ENCODE measurements at places on chromosomes 11 and 22. TPM values are rescaled to one million over a fixed set of nuclear protein-coding genes. Genes with fewer than 3 reads are reported as not detected.

GRCh38 chr11:44797886-44798606 is 71.3 kb downstream of the TSPAN18 start:
- DNase-seq, result no peak
- peaks cover under 1% of the 10 kb centered on the region for H3K27me3 ChIP-seq
- H3K4me1 ChIP-seq, result no peaks in the 10 kb centered on the region
- no peaks in the 10 kb centered on the region for H3K36me3 ChIP-seq
- no peak overlapping the region for H3K4me3 ChIP-seq
- H3K27ac ChIP-seq, result no peak overlapping the region

Gene SLC35E4
- 12.2 TPM for total RNA-seq

- H3K4me1 ChIP-seq, result peaks cover 12% of the 10 kb centered on the region
- DNase-seq, result no peak
- H3K27me3 ChIP-seq, result no peaks in the 10 kb centered on the region
- H3K4me3 ChIP-seq, result no peak overlapping the region
These were observed 43.9 kb downstream of the GAB2 start for GRCh38 chr11:78373689-78374088.

- no peak overlapping the region for H3K4me3 ChIP-seq
- no peaks in the 10 kb centered on the region for H3K36me3 ChIP-seq
- H3K4me1 ChIP-seq, result peaks cover 39% of the 10 kb centered on the region
- DNase-seq, result no peak
- peak overlapping the region; percentile 3 for H3K27ac ChIP-seq
These were observed 131.6 kb downstream of the MAML2 start for GRCh38 chr11:96211436-96211835.

DNA sequence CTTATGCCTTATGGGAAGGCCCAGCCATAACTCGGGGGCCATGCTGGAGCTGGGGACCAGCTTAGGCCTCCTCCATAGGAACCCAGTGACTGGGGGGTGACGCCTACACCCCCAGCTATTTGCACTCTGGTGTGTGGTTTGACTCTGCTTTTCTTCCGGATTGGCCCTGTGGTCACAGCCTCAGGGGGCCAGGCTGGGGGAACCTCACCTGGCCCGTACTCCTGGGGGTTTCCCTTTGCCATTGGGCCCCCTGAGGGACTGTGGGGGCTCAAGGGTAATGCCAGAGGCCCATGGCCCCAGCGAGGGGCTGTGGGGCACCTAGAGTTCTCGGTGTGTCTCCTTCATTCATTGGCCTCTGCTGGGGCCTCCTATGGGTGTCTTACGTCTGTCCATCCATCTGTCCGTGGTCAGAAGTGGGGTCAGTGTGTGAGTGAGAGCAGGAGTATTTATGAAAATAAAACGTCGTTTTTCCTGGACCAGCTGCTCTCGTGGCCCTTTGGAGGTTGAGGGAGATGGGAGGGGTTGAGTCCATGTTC is 6.3 kb upstream of the SH3BP1 start:
- H3K4me1 ChIP-seq, result peaks cover 23% of the 10 kb centered on the region
- no peaks in the 10 kb centered on the region for H3K36me3 ChIP-seq
- H3K27me3 ChIP-seq, result no peaks in the 10 kb centered on the region
- no peak for DNase-seq
- peak overlapping the region; percentile 75 for H3K27ac ChIP-seq
- H3K4me3 ChIP-seq, result no peak overlapping the region

Gene NLRP14
- total RNA-seq, result not detected

DNA sequence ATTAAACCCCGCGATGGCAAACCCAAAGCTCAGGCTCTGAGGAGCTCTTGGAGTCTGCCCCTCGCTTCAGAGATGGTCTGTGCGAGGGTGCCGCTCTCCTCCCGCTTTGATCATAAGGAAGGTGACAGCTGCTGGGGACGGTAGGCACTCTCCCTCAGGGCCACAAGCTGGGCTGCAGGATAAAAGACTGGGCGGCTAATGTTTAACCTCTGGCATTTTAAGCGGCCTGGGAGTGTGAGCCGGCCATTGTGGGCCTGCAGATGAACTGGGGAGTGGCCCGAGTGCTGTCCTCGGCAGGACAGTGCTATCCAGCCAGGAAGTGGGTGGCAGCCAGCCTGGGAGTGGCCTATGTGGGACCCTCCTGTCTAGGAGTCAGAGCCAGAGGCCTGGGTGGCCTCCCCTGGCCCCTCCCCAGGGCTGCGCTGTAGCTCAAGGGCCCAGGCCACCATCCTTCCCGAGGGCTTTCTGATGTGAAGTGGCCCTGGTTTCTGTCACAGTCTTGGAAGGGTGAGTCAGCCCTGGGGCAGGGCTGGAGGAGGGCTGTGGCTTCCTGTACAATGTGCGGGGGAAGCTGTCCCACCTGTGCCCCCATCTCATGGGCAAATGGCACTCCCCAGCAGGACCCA is 58.7 kb upstream of the PRODH start:
- H3K4me1 ChIP-seq, result no peaks in the 10 kb centered on the region
- H3K27me3 ChIP-seq, result peaks cover 9% of the 10 kb centered on the region
- no peak for DNase-seq
- no peak overlapping the region for H3K27ac ChIP-seq
- H3K4me3 ChIP-seq, result no peak overlapping the region
- H3K36me3 ChIP-seq, result no peaks in the 10 kb centered on the region

- no peak for DNase-seq
- H3K36me3 ChIP-seq, result no peaks in the 10 kb centered on the region
- no peak overlapping the region for H3K4me3 ChIP-seq
- H3K27ac ChIP-seq, result no peak overlapping the region
These were observed 2.5 kb downstream of the KCNJ4 start for GRCh38 chr22:38452373-38453065.

- no peaks in the 10 kb centered on the region for H3K27me3 ChIP-seq
- peak; percentile 83 for DNase-seq
- peak overlapping the region; percentile 57 for H3K4me3 ChIP-seq
- H3K27ac ChIP-seq, result peak overlapping the region; percentile 84
- peaks cover 79% of the 10 kb centered on the region for H3K4me1 ChIP-seq
- H3K36me3 ChIP-seq, result no peaks in the 10 kb centered on the region
These were observed 113.8 kb downstream of the RBFOX2 start for GRCh38 chr22:35914665-35915476.

GRCh38 chr11:88146106-88146505 is 29.1 kb downstream of the RAB38 start:
- H3K4me1 ChIP-seq, result no peaks in the 10 kb centered on the region
- no peaks in the 10 kb centered on the region for H3K36me3 ChIP-seq
- no peaks in the 10 kb centered on the region for H3K27me3 ChIP-seq
- H3K4me3 ChIP-seq, result no peak overlapping the region

GRCh38 chr11:2885017-2885677 is 428 bp downstream of the CDKN1C start:
- H3K27me3 ChIP-seq, result no peaks in the 10 kb centered on the region
- H3K4me1 ChIP-seq, result peaks cover 14% of the 10 kb centered on the region
- DNase-seq, result no peak

Gene SLC7A4
- total RNA-seq, result not detected

DNA sequence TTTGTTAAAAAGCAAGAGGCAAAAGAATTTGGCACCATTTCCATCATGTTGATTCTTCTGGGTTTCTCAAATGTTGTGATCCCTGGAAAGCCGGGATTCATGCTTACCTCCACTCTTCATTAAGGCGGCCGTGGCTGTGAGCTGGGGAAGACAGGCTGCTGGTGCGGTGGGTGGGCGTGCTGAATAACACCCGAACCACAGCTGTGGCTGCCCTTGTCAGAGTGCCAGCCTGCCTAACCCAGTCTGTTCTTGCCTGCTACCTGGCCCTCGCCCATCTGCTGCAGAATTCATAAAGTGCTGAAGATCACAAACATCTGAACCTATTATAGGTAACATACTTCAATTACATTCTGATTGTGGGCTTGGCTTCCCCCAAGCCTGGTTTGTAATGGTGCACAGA is 95.8 kb upstream of the RCN1 start:
- no peaks in the 10 kb centered on the region for H3K27me3 ChIP-seq
- H3K4me1 ChIP-seq, result no peaks in the 10 kb centered on the region
- no peaks in the 10 kb centered on the region for H3K36me3 ChIP-seq
- no peak overlapping the region for H3K4me3 ChIP-seq
- H3K27ac ChIP-seq, result no peak overlapping the region
- DNase-seq, result no peak

DNA sequence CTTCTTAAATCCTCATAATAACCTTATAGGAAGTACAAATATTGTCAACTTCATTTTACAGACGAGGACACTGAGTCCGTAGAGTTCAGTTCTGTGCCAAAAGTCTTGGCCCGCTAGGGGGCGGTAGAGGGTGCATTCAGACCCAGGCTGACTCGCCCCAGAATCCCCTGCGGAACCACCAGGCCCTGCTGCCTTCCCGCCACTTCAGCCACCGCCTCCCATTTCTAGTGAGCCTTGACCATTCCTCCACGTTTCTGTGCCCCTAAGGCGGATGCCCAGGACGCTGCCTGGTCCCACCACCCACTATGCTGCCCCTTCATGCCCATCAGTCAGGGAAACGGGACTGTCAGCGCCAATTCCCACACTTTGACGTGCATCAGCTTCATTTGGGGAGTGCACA is 19.1 kb downstream of the SYT13 start:
- peaks cover 1% of the 10 kb centered on the region for H3K27me3 ChIP-seq
- H3K4me3 ChIP-seq, result no peak overlapping the region
- H3K27ac ChIP-seq, result no peak overlapping the region
- no peak for DNase-seq
- no peaks in the 10 kb centered on the region for H3K36me3 ChIP-seq
- no peaks in the 10 kb centered on the region for H3K4me1 ChIP-seq

Gene BIRC3
- 1.7 TPM for total RNA-seq

- no peaks in the 10 kb centered on the region for H3K36me3 ChIP-seq
- H3K4me1 ChIP-seq, result no peaks in the 10 kb centered on the region
- H3K4me3 ChIP-seq, result no peak overlapping the region
- DNase-seq, result no peak
These were observed 423.1 kb downstream of the ETS1 start for GRCh38 chr11:128164080-128164741.

Gene SMCO4
- total RNA-seq, result 11.1 TPM

DNA sequence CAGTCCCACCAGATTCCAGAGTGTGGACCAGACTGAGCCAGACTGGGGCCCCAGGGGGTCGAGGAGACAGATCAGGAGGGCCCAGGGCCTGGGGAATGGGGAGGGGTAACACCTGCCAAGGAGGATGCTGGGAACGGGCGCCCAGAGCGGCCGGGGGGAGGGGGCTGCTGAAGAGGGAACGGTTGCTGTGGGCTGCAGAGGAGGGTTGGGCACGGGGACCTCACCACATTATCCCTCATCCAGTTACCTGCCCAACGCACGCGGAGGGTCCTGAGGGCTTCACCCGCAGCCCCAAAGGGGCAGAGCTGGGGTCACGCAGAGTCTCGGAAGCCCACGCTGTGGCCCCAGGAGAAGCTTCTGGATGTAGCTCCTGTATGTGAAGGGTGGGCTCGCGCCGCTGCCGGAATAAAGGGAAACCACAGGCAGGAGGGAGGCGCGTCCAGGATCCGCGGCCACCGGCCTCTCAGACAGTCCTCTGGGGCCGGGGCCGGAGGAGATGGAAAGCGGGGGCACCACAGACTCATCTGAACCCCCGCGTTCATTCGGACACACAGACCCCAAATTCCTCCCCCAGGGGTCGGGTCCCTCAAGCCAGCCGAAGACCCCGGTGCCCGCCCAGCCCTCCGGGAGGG is 866 bp upstream of the SELENOO start:
- H3K4me1 ChIP-seq, result peaks cover 25% of the 10 kb centered on the region
- DNase-seq, result no peak
- peaks cover 24% of the 10 kb centered on the region for H3K36me3 ChIP-seq
- H3K27me3 ChIP-seq, result no peaks in the 10 kb centered on the region
- H3K4me3 ChIP-seq, result peak overlapping the region; percentile 89

DNA sequence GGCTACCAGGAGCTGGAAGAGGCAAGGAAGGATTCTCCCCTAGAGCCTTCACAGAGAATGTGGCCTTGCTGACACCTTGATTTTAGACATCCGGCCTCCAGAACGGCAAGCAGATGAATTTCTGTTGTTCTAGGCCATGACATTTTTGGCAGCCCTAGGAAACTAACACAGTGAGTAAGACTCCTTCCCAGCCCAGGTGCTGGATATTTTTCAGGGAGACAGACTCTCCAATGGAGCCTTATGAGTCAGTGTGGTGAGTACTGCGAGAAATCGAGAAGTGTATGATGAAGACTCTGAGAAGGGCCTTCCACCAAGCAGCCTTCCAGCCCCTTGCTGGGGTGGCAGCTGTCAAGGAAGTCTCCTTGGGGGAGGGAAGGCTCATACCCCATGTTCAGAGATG is 114.4 kb downstream of the OSBP2 start:
- no peak overlapping the region for H3K27ac ChIP-seq
- H3K27me3 ChIP-seq, result no peaks in the 10 kb centered on the region
- no peak overlapping the region for H3K4me3 ChIP-seq

DNA sequence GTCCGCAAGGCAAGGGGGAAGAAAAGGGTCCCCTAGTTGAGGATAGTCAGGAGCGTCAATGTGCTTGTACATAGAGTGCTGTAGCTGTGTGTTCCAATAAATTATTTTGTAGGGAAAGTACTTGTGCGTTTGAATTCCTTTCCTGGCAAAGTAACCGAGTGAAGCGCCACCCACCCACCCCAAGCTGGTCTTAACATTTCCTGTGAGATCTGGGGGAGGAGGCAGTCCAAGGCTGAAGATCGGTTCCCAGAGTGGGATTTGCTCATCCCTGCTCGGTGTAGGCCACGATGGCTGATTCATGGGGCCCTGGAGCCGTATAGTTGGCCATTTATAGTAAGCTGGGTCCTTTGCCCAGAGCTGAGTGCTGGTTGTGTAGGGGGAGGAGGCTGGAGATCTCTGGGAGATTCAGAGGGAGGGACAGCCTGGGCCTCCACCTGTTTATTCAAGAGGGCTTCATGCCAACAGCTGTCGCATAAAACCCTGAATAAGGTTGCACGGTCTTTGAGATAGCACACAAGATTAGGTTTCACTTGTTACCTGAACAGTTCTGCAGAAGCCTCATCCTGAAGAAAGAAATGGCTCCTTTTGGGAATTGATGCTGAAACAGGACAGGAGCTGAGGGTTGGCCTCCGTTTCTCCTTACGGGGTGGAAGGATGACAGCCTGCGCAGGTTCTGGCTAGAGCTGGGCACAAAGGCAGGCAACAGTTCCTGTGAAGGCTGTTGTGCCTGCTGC is 2.4 kb downstream of the ATF4 start:
- peak overlapping the region; percentile 100 for H3K27ac ChIP-seq
- H3K4me1 ChIP-seq, result peaks cover 66% of the 10 kb centered on the region
- DNase-seq, result peak; percentile 68

Gene CASP12
- 0.39 TPM for total RNA-seq

GRCh38 chr22:27420817-27421361 is 380.7 kb downstream of the MN1 start:
- no peak overlapping the region for H3K4me3 ChIP-seq
- no peak overlapping the region for H3K27ac ChIP-seq
- peak; percentile 66 for DNase-seq
- no peaks in the 10 kb centered on the region for H3K36me3 ChIP-seq

DNA sequence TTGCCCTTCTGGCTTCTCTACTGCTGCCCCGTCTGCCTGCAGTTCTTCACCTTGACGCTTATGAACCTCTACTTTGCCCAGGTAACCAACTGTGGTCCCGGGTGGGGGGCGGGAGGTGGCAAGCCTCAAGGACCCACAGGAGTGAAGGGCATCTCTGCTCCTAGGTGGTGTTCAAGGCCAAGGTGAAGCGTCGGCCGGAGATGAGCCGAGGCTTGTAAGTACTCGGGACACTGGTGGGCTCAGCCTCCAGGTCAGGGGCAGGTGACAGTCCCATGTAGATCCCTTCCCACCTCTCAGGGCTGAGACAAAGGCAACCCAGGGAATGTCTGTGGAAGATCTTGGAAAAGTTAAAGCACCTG is 1.1 kb downstream of the GPR137 start:
- peaks cover 5% of the 10 kb centered on the region for H3K36me3 ChIP-seq
- H3K27ac ChIP-seq, result peak overlapping the region; percentile 97
- no peak for DNase-seq
- H3K27me3 ChIP-seq, result no peaks in the 10 kb centered on the region
